ENCODE measurements at places on chromosomes 11 and 22. TPM values are rescaled to one million over a fixed set of nuclear protein-coding genes. Genes with fewer than 3 reads are reported as not detected.

The GLYATL2 gene
- not detected for total RNA-seq

The RAG2 gene
- 0.79 TPM for total RNA-seq

DNA sequence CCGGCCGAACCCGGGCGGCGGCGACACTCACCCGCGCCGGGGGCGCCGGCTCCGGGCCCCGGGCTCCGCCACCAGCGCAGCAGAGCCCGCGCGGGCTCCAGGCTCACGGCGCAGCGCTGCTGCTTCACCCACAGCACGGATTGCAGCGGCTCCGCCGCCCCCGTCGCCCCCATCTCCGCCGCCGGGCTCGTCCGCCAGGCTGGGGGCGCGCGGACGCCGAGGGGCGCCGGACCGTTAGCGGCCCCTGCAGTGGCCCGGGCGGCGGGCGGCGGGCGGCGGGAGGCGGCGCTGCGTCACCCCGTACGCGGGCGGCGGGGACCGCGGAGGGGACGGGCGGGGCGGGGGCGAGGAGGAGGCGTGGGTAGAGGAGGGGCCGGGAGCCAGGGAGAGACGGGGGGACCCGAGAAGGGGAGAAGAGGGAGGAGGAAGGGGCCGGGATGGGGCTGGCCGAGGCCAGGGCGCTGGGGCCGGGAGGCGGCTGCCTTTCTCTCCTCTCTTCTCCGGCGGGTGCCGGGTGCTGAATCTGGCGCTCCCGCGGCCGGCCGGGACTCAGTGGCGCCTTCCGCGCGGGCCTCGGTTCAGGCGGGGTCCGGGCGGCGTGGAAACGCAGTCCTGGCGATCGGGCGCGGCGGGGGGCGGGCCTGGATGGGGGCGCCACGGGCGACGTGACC lies at the start of gene CERK:
Gene CERK, minus strand, starts transcription at position 277 of the 671 bp plus-strand sequence. Its CDS starts 104 bp downstream, at position 173.
- peak within 1 kb of the TSS; percentile 92 for H3K27ac ChIP-seq
- H3K36me3 ChIP-seq = no peaks in the 10 kb centered on the region
- H3K27me3 ChIP-seq = no peaks in the 10 kb centered on the region
- peak; percentile 77 for DNase-seq
- H3K4me1 ChIP-seq = peaks cover 52% of the 10 kb centered on the region
- peak within 1 kb of the TSS; percentile 63 for H3K4me3 ChIP-seq

DNA sequence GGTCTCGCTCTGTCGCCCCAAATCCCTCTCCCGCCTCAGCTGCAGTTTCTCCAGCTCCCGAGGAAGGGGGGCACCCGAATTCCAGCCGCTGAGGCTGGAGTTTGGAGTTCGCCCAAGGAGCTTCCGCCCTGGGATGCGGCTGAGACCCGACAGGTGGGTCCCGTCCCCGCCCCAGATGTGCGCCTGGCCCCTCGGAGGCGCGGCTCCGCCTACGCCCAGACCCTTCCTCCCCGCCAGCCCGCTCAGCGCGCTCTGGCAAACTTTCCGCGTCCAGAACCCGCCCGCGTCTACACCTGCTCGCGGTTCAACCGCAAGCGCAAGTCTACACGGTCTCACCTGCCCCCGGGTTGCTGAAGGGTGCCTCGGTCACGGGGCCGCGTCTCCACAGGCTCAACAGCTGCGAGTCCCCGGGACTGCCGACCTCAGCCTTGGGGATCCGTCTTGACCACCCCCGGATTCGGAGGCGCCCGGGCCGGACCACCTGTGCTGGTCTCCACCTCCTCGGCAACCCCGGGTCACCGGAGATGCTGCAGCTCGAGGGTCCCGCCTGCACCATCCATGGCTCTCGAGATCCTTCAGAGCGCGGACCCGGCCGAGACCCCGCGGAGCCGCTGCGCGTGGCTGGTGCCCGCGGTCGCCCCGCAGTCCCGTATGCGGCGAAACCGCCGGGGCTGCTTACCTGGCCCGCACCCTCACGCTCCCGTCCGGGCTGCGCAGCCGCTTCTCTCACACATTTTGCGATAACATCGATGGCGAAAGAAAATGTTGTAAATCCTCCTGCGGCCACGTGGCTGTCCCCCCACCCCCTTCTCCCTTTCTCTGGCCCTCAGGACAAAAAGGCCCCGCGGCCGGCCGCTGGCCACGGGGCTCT lies 63.6 kb downstream of the NFAM1 start:
- no peaks in the 10 kb centered on the region for H3K36me3 ChIP-seq
- no peaks in the 10 kb centered on the region for H3K27me3 ChIP-seq
- H3K4me1 ChIP-seq = peaks cover 46% of the 10 kb centered on the region
- peak overlapping the region; percentile 62 for H3K4me3 ChIP-seq

- no peaks in the 10 kb centered on the region for H3K36me3 ChIP-seq
- no peaks in the 10 kb centered on the region for H3K4me1 ChIP-seq
- no peaks in the 10 kb centered on the region for H3K27me3 ChIP-seq
- no peak for DNase-seq
Measured at GRCh38 chr11:72802822-72803221, 9.0 kb upstream of the STARD10 start.

Data from thyroid gland (tissue), 4 donors.